Activated T-helper 1 cell treated with anti-CD3 and anti-CD28 coated beads, Interleukin-2, amount 50 U/mL, for 16 hours (primary cell): ENCODE measurements at places on chromosomes 11 and 22.

DNA sequence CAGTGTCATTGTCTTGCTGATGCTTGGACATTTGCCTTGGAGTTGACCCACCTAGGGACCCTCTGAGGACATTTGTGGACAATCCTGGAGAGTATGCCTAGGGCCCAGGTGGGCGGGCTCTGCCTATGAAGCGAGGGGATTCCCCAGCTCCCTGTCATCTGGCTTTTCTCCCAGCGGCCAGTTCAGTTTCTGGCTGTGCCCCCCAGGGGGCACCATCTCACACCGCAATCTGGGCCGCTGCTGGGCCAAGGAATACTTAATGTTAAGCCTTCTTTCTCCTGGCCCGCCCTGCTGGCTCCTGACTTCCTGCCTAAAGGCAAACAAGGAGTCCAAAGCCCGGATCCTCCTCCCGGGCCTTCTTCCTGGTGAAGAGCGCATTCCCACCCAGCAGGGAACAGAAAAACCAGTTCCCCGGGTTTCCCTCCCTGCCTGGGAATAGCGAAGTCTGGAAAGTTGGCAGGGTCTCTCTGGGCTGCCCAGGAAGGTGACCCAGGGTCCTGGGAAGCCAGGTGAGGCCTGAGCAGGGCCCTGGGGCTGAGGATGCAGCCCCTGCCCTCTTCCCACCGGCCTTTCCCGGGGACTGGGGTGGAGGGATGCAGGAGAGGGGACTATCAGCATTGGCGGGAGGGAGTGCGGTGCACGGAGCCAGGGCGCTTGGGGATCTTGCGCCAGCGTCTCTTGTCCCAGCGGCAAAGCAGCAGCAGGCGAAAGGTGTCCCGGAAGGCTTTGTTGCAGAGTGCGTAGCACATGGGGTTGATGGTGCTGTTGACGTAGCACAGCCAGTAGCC lies 11.9 kb downstream of the CHRM1 start:
- DNase-seq = no peak

DNA sequence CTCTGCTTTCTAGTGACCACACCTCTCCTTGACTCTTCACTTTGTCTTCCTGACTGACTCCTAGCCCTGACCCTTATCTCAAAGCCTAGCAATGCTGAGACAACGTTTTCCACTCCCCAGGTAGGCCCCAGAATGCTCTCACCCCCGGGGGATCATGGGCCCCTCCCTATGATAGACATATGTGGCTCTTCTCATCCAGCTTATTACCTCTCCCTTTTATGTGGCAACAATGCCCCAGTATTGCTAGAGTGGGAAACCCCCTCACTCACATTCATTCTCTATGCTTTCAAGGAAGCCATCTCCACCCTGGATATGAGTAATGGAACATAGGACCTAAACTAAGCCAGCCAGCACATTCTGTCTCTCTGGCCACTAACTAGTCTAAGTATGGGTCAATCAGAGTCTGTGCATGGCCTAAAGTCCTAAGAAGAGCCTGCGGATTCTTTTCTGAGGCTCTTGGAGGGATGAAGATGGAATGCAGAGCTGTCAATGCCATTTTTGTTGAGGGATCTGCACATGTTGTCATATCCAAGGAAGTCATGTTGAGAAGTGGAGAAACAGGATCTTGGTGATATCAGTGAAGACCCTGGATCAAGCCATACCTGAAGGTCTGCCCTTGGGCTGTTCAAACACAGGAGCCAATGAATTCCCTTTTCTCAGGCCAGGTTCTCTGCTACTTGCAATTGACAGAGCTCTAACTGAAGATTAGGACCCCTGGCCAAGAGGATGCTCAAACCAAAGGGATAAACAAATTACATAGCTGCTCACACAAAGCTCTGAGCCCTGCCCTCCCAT lies 79.8 kb upstream of the GRK3 start:
- DNase-seq = no peak

- no peak for DNase-seq
Measured at GRCh38 chr11:76682106-76682505, 11.6 kb upstream of the LRRC32 start.

DNA sequence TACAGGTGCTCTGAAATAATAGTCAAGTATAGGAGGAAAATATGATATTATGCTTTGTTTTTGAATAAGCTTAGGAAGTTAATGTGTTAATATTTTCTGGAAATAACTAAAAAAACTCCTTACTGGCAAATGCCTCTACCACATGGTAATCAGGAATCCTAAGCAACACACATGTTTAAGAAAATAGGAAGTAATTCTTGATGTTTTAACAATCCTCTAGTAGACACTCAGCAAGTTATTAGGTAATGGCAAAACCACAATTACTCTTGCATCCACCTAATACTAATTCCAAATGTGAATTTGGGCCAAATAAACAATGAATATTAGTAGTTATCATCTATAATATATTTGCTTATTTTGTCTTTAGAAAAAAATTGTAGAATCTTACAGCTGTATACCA lies 53.6 kb downstream of the SLC35F2 start:
- no peak for DNase-seq

GRCh38 chr22:45199723-45200122 lies 36.0 kb downstream of the NUP50 start:
- DNase-seq = no peak

- no peak for DNase-seq
Measured at GRCh38 chr11:35529971-35530495, 4.6 kb upstream of the PAMR1 start.

- no peak for DNase-seq
Measured at GRCh38 chr22:24687322-24687721, 84.3 kb downstream of the GGT1 start.

GRCh38 chr11:9905960-9906791 lies 242.3 kb downstream of the SWAP70 start:
- no peak for DNase-seq

DNA sequence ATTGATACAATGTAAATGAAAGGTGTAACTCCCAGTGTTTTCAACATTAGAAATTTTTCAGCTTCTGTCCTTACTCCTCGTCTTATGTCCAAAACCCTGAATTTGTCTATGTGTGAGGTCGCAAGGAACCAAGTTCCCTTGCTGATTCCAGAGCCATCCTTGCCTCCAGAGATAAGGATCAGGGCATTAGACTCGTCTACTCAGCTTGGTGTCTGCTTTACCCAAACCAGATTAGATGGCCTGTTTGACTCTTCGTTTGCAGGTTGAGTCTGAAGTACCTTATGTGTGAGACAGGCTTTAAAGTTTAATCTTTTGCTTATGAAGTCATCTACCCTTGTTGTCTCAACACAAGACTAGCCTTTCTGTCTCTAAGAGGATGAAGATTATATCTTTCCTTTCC lies 55.6 kb downstream of the SPECC1L start:
- DNase-seq = no peak

GRCh38 chr22:20436307-20436767 lies 1.3 kb downstream of the SCARF2 start:
- DNase-seq = no peak

DNA sequence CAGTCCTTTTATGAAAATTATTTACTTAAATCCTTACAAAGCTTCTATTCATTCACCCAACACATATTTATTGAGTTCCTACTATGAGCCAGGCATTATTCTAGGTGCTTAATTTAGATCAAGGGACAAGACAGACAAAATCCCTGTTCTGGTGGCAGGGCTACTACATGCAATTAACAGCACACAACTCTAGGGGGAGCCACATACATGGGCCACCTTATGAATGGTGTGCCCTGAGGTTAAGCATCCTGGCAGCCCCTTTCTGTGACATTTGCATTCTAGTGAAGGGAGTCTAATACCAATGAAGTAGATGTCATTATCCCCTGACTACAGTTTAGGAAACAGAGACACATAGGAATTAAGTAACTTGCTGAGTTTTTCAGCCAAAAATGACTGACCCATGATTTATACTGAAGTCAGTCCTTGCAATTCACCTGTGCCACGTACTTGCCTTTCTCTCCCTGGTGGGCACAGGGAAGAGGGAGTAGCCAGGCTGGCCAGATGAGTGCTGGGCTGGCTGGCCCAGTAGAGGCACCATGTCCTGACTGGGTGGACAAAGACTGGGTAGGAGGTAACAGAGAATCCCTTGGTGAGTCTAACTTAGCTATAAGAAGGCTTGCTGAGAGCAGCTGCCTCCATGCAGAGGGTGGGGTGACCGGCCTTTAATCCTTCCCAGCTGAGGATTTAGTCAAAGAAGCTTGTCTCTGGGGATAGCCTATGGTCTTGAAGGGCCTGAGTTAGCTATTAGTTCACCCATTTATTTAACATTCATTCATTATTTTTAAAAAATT lies 52.0 kb upstream of the ELF5 start:
- no peak for DNase-seq
